ENCODE measurements at places on chromosomes 3 and 15. TPM values are rescaled to one million over a fixed set of nuclear protein-coding genes. Genes with fewer than 3 reads are reported as not detected.

CLDN16 gene
- 0.02 TPM for polyA plus RNA-seq

GNL3 gene
- 55.0 TPM for polyA plus RNA-seq

XIRP1 gene
- polyA plus RNA-seq: not detected

LRTM1 gene
- polyA plus RNA-seq: not detected

DNA sequence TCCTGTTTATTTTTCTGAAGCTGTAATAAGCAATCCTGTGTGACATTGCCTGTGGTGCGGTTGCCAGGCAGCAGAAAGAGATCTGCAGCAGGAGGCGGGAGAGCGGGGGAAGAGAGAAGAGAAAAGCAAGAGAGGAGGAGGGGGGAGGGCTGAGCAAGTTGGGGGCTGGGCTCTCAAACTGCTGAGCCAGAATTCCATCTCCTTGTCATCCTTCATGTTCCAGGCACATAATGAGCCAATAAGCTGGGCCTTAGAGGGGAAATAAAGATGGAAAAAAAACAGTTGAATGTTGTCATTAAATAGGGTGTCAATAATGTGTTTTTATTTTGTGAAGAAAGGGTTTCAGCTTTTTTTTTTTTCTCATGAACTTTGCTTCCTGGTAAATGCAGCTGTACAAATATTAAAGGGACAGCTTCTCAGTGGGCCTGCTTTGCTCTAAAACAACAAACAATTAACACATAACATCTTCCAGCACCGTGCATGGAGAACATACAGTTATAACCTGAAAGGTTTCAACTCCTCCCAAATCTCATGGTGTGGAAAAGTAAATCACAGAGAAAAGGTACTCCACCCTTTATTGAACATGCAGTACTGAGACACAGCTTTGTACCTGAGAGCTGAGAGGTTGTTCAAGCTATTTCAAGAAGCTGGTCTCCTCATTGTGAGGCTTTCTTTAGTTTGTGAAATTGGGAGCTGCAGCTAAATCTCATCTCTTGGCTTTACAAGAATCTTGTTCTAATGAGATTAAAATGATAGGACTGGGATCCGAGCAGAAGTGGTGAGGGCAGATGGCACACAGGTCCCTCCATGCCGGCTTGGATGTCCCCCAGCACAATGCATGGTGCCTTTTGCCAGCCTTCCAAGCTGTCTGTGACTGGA is 451.1 kb upstream of the KCNMB2 start:
- DNase-seq: peak; percentile 70
- H3K27ac ChIP-seq: peak overlapping the region; percentile 49
- no peaks in the 10 kb centered on the region for H3K27me3 ChIP-seq
- H3K4me1 ChIP-seq: peaks cover 36% of the 10 kb centered on the region
- H3K36me3 ChIP-seq: no peaks in the 10 kb centered on the region

GRCh38 chr3:109241459-109242186 is 74.7 kb downstream of the DPPA2 start:
- no peak overlapping the region for H3K27ac ChIP-seq
- no peaks in the 10 kb centered on the region for H3K36me3 ChIP-seq
- H3K4me3 ChIP-seq: no peak overlapping the region
- no peaks in the 10 kb centered on the region for H3K4me1 ChIP-seq
- no peak for DNase-seq

DNA sequence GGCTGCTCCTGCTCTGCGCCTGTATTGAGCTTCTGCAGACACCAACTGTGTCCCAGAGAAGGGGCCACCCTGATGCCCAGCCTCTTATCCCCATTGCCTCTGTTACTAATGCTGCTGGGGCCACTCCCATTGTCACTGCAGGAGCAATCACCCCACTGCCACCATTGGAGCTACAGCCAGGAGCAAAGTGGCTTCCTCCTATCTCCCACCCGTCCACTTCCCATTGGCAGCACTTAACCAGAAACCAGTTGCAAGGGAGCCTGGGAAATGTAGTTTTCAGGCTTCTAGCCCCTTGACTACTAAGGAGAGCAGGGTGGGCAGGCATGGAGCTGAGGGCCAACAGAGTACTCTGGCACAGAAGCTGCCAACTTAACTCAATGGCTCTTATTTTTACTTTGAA is 55.9 kb upstream of the KLF13 start:
- H3K27me3 ChIP-seq: no peaks in the 10 kb centered on the region
- peak; percentile 51 for DNase-seq
- H3K4me3 ChIP-seq: no peak overlapping the region
- H3K36me3 ChIP-seq: no peaks in the 10 kb centered on the region
- H3K4me1 ChIP-seq: no peaks in the 10 kb centered on the region

GRCh38 chr15:29473621-29474105 is 204.0 kb upstream of the NSMCE3 start:
- H3K4me3 ChIP-seq: no peak overlapping the region
- H3K36me3 ChIP-seq: no peaks in the 10 kb centered on the region
- DNase-seq: no peak
- H3K4me1 ChIP-seq: no peaks in the 10 kb centered on the region

DNA sequence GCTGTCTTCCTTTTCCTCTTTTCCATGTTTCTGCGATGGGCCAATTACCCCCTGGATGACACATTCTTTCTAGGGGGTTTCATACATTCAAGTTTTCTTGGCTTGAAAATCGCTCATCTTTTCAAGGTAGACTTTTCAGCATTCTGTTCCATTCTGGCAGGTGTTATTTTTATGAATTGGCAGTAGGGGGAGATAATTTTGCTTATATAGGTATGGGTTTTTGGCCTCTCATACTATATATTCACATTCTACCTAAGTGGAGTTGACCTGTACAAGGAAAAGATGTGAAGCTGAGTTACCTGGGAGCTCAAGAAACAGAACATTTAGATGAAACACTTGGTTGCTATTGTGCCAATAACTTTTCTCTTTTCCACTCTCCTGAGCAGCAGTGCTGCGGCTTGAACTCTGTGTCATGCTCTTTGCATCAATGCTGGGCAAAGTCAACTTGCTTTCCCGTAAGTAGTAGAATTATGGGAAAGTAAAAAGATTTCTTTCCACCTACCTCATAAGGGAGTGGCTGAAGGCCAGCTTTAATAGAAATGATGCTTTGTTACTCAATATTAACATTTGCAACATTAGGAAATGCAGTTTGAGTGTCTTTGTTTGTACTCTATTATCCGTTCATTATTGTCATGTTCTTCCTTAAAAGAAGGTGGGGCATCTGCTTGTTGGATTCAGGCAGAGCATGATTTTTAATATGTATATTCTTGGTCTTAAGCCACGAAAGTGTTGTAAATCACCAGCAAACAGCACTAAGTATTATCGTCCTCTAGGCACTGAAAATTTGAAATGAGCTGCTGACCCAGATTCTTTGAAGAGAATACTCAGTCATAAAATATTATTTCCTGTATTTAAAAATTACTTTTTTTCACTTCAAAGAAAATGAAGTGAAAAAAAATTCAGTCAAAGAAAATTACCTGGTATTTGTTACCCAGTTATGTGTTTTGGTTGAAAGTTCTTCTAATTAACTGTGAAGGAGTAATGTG is 27.7 kb upstream of the MFSD1 start:
- no peaks in the 10 kb centered on the region for H3K4me1 ChIP-seq
- no peaks in the 10 kb centered on the region for H3K36me3 ChIP-seq
- no peak overlapping the region for H3K4me3 ChIP-seq
- no peaks in the 10 kb centered on the region for H3K27me3 ChIP-seq

DNA sequence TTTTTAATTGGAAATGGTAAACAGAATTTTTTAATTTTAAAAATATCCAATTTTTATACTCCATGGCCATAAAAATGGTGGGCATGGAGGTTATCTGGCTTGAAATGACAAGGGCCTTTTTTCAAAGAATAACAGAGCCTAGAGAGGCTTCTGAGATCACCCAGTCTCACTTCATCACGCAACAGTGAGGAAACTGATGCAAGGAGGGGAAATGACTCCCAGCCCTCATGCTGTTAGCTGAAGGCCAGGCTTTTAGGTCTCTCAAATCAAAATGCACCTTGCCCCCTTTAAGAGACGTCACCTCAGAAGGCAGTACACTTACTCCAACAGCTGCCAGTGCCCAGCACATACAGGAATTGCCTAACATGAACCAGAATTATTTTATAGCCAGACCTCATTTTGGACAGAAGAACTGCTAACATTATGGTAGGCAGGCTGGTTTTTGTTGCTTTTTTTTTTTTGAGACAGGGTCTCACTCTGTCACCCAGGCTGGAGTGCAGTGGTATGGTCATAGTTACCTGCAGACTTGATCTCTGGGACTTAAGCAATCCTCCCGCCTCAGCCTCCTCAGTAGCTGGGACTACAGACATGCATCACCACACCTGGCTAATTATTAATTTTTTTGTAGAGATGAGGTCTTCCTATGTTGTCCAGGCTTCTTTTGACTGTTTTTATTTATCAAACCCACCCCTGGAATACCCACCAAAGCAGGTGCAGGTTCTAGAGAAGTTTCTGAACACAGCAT is 9.1 kb downstream of the RAB43 start:
- H3K36me3 ChIP-seq: peaks cover 14% of the 10 kb centered on the region
- H3K27ac ChIP-seq: no peak overlapping the region
- no peak overlapping the region for H3K4me3 ChIP-seq

GRCh38 chr15:50786871-50787270 is 21.4 kb upstream of the SPPL2A start:
- H3K4me1 ChIP-seq: no peaks in the 10 kb centered on the region
- DNase-seq: no peak
- no peak overlapping the region for H3K27ac ChIP-seq
- no peaks in the 10 kb centered on the region for H3K36me3 ChIP-seq
- no peak overlapping the region for H3K4me3 ChIP-seq

GRCh38 chr15:96162322-96162721 is 168.2 kb upstream of the NR2F2 start:
- no peaks in the 10 kb centered on the region for H3K4me1 ChIP-seq
- no peaks in the 10 kb centered on the region for H3K36me3 ChIP-seq
- H3K27ac ChIP-seq: no peak overlapping the region
- no peak for DNase-seq
- no peaks in the 10 kb centered on the region for H3K27me3 ChIP-seq
- H3K4me3 ChIP-seq: no peak overlapping the region

- no peak overlapping the region for H3K27ac ChIP-seq
- H3K4me1 ChIP-seq: no peaks in the 10 kb centered on the region
- no peak overlapping the region for H3K4me3 ChIP-seq
- H3K27me3 ChIP-seq: no peaks in the 10 kb centered on the region
These were observed 1166.5 kb downstream of the ROBO1 start for GRCh38 chr3:78601249-78601648.

DNA sequence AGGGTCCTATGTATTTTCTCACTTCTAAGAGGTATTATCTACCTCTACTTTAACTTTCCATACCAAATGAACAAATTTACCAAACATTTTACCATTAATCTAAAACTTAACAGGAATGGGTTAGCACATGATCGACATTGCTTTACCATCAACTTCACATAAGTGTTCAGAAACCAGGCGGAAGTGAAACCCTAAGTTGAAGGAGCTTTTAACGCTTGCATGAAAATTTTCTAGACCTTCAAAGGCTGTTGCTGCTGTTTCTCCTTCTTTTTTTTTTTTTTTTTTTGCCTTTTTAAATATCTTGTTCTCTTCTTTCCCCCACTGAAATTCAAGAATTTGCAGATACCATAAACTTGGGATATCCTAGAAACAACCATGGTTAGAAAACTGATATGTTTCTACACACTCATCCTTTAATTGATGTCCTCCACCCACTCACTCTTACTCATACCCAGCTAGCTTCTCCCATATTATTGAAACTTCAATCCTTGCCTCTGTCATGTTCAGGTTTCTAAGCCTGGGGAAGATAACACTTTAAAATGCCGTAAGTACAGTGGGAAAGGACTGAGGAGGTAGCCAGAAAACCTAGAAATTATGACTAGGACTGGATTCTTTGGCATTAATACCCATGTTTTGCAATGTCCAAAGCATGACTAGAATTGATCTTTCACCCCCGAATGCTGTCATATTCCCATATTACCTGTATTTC is 24.7 kb downstream of the MYO5A start:
- H3K4me3 ChIP-seq: no peak overlapping the region
- no peaks in the 10 kb centered on the region for H3K36me3 ChIP-seq
- H3K27ac ChIP-seq: no peak overlapping the region
- no peak for DNase-seq
- H3K27me3 ChIP-seq: no peaks in the 10 kb centered on the region
- no peaks in the 10 kb centered on the region for H3K4me1 ChIP-seq

GRCh38 chr15:56094171-56094570 is 100.8 kb upstream of the NEDD4 start:
- no peaks in the 10 kb centered on the region for H3K4me1 ChIP-seq
- DNase-seq: no peak
- H3K36me3 ChIP-seq: peaks cover 70% of the 10 kb centered on the region
- H3K4me3 ChIP-seq: no peak overlapping the region
- H3K27ac ChIP-seq: no peak overlapping the region

- no peaks in the 10 kb centered on the region for H3K4me1 ChIP-seq
- H3K4me3 ChIP-seq: no peak overlapping the region
- no peaks in the 10 kb centered on the region for H3K27me3 ChIP-seq
- no peak overlapping the region for H3K27ac ChIP-seq
- no peak for DNase-seq
- H3K36me3 ChIP-seq: no peaks in the 10 kb centered on the region
These were observed 21.3 kb upstream of the DGKG start for GRCh38 chr3:186383026-186383993.

- no peaks in the 10 kb centered on the region for H3K36me3 ChIP-seq
- DNase-seq: peak; percentile 22
- H3K27ac ChIP-seq: no peak overlapping the region
- no peaks in the 10 kb centered on the region for H3K27me3 ChIP-seq
- H3K4me3 ChIP-seq: no peak overlapping the region
These were observed 744.7 kb downstream of the EPHA3 start for GRCh38 chr3:89851974-89852621.

Measured in SK-N-SH (cell line).